ENCODE measurements at places on chromosomes 7 and 10.

- DNase-seq = no peak
Measured at GRCh38 chr7:6153646-6154541, 118.5 kb downstream of the CYTH3 start.

DNA sequence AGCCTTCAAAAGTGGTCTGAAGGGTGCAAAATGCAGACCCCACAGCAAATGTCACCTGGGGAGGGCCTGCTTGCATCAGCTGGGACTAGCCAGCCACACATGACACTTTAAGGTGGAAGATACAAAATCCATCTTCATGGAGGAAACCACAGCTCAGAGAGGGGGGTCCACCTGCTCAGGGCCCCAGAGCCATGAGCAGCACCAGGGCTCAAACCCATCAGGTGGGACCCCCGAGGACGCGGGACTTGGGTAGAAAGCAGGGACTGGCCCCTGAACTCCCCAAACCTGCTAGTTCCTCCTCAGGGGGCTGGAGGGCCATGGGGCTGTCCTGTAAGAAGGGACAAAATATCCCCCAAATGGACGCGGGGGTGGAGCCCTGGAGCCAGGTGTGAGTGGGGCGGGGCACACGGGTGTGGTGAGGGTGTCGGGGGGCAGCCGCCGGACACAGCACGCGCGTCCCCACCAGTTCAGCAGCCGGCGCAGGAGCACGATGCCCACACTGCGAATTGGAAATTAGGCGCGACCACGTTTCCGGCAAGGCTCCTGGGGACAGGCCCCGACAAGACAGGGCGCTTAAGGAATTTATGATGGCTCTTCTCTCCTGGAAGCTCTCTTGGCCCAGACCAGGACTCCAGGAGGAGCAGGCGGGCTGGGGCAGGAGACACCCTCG, 8.0 kb downstream of the PDGFA start:
- no peak for DNase-seq

DNA sequence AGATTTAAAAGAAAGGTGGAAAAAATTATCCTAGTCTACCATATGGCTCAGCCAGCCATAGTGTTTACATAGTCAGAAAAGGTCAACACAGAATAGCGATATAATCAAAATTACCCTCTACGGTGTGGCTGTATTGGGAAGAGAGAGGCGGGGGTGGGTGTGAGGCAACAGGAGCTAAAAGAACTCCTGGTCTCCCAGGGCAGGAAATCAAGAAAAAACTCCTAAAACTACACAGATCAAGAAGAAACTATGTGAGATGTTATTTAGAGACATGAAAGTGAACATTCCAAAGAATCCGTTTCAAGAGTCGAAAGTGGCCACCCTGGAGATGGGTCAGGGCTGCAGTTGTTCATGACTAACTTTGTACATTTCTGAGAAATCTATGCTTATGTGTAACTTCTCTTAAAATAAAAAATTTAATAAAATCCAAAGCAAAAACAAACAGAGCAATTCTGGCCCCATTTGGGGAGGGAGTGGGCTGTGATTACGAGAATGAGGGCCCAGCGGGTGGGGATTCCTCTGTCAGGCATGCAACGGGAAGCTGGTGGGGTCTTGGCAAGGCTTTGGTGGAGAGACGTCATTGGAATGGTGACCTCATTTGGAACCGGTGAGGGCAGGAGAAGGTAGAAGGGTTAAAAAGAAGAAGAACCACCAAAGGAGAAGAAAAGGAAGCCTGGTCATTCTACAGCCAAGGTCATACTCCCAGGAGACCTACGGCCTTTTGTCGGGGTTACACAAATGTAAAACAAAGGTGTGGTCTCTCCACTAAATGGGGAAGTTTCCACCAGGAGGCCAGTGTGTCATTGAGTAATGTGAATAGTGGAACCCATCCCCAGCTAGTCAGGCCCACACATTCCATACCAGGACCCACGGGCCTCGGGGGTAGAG, 71.2 kb upstream of the DUSP5 start:
- DNase-seq = no peak

- DNase-seq = no peak
Measured at GRCh38 chr10:132419538-132420468, 22.8 kb downstream of the PWWP2B start.

DNA sequence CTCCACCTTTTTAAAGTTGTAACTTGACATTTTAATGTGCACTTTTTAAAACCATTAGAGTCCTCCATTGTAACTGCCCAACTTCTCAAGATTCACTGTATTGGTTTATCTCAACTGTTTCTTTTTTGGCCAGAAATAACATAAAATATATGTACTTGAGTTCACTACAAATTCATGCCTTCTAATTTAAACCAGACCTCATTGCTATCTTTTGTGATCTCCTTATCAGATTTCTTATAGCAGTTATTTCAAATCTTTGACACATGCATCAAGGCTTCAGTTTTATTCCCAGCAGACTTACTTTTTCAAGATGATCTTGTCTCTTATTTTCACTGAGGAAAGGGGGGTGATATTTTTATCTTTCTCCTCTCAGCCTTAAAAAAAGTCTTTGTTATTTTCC, 154.3 kb downstream of the PHF14 start:
- DNase-seq = no peak

All from mesothelial cell of epicardium (in vitro differentiated cells).